NCI-H187 treated with DMSO at 0.1 percent for 48 hours (cell line): ENCODE measurements at places on chromosomes 2 and 18.

DNA sequence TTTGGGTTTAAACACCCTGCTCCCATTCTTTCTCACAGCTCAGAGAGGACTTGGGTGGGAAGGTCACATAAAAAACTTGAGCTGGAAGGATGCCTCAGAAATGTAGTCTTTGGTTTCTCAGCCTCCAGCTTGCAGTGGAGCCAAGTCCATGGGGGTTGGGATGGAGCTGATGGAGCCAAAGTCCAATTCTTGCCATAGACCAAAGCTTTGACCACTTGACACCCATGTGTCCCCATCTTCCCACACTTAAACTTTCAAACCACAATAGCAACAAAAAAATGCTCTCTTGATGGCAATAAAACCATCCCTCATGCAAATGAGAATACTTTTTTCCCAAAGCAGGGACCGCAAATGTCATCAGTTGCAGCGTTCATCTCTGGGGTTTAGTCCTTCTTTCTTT, 14.7 kb upstream of the DAW1 start:
- DNase-seq, result no peak

GRCh38 chr18:78505851-78506461, 473.7 kb upstream of the SALL3 start:
- DNase-seq, result no peak

DNA sequence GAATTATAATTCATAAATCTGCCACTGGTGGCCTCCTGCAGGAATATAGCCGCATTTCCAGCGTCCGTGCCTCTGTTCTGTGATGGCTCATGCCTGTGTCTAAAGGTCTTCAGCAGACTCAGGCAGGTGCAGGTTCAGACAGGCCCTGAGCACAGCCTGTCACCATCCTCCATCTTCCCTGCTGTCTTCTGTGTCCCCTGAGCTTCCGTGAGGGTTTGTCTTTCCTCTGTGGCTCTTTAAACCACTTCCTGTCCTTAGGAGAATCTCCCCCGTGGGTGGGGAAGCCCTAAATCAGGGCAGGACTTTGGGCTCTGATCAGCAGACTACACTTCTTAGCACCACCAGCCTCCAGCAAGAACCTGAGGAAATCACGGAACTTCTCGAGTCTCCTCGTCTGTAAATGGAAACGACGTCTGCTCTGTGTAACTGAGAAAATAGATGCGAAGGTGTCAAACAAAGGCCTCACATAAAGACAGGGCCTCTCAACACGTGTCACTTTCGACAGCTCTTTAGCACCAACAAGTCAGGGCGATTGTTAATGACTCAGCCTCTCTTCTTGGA, 24.1 kb upstream of the NFATC1 start:
- no peak for DNase-seq

DNA sequence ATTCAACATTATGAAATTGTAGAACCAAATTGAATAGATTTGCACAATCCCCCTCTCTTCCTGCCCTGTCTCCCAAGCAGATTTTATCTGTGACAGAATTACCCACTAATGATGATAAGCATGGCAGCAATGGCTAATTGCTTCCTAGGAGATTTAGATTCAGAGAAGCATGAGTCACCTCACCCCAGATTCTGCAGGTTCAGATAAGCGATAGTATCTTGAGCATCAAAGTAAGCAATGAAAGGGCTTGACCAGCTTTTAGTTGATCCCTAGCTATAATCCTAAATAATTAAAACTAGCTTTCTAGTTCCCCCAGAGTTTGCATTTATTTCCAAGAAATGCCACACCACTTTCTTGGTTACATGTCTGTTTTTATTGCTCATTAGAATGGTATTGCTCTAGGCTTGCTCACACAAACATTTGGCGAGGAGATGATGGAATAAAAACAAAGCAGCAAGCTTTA, 204.3 kb downstream of the GULP1 start:
- no peak for DNase-seq

DNA sequence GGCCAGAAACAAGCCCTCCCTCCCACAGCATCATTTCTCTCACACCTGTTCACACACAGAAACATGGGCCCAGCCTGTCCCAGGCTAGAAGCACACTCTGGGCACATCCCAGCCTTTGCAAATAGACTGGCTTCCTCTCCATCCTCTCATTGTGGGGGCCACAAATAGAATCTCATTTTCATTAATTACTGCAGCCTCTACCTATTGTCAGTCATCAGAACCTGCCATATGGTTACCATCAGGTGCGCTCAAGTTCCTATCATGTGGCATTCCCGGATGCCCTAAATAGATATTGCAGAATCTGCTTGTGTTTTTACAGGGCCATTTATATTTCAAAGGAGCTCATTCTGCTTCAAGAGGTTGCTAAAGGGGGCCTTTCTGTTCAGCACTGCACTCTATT, 460.7 kb downstream of the BCL11A start:
- no peak for DNase-seq

- no peak for DNase-seq
Observed at GRCh38 chr18:21739604-21740537, 721 bp upstream of the MIB1 start.
